ENCODE measurements at places on chromosomes 13 and 19. TPM values are rescaled to one million over a fixed set of nuclear protein-coding genes. Genes with fewer than 3 reads are reported as not detected.

Gene DKKL1
- total RNA-seq, result not detected

- H3K4me1 ChIP-seq, result peaks cover 2% of the 10 kb centered on the region
- H3K27ac ChIP-seq, result no peak overlapping the region
- H3K36me3 ChIP-seq, result peaks cover 11% of the 10 kb centered on the region
- no peak overlapping the region for H3K4me3 ChIP-seq
- no peak for DNase-seq
These were observed 161.8 kb downstream of the DIAPH3 start for GRCh38 chr13:60001889-60002288.

- peak overlapping the region; percentile 94 for H3K27ac ChIP-seq
- no peak for DNase-seq
- H3K4me3 ChIP-seq, result peak overlapping the region; percentile 93
- peaks cover 48% of the 10 kb centered on the region for H3K4me1 ChIP-seq
These were observed 43.9 kb downstream of the ZNF506 start for GRCh38 chr19:19777692-19778091.

DNA sequence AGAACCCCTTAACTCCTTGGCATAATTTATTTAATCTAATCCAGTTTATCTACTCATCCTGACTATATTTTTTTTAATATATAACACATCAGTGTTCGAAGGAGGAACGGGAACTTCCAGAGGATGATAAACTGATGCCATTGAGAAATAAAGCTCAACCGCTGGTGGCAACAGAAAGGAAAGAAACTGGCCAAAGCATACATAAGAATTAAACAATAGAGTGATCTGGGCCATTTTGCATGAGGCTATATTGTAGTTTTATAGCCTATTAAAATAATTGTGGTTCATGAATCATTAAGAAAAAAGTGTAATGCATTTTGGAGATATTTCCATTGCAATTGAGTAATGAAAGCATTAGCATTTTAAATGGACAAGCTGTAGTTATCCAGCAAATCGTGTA, 94.2 kb downstream of the FRY start:
- H3K4me3 ChIP-seq, result no peak overlapping the region
- H3K4me1 ChIP-seq, result no peaks in the 10 kb centered on the region
- no peaks in the 10 kb centered on the region for H3K36me3 ChIP-seq

- H3K27ac ChIP-seq, result no peak overlapping the region
- peaks cover 3% of the 10 kb centered on the region for H3K36me3 ChIP-seq
- H3K4me1 ChIP-seq, result peaks cover 5% of the 10 kb centered on the region
- DNase-seq, result no peak
- H3K27me3 ChIP-seq, result peaks cover 4% of the 10 kb centered on the region
These were observed 24.7 kb upstream of the SPATA13 start for GRCh38 chr13:24135674-24136300.

DNA sequence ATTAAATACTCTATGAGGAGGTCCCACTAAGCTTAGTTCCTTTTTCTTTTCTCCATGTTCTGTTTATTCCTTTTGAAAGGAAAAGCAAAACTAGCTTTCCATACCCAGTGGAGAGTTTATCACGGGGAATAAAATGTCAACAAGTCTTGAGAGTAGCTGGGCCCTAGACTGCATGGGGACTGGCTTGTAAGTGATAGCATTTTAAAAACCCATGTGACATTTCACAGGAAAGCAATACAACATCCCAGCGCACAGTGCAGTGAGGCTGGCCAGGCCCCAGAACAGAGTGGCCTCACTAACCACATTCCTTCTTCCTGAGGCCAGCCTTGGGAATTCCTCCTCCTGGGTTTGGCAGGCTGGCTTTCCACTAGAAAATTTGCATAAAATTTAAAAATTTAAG, 149.8 kb downstream of the DLEU7 start:
- H3K4me1 ChIP-seq, result no peaks in the 10 kb centered on the region
- H3K27ac ChIP-seq, result no peak overlapping the region
- DNase-seq, result no peak

DNA sequence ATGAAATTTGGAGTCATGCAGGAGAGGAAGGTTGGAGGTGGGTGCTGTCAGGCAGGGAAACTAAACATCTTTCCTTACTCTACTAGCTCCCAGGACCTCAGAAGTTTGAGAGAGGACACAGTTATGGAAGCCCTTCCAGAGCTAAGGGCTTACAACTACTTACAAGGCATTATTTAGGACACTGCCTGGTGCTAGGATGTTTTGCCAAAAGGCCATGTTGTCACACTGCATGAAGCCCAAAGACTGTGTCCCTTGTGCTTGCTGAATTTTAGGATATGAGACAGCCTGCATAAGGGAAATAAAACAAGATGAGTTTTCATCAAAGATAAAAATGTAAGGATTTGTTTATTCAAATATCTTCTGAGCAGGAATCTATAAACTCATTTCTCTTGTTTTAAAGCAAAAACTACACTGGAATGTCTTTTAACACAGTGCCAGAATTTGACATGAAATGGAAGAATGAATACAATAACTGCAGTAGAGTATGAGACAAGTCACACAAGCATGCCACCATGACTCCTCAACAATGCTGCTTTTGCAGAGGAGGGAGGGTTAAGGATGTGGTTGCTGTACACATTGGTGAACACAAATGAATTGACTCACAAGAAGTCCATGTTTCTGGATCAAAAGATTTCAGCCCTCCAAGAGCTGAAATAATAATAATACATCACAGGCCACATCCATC, 258.4 kb downstream of the SPRY2 start:
- no peaks in the 10 kb centered on the region for H3K27me3 ChIP-seq
- DNase-seq, result no peak
- H3K36me3 ChIP-seq, result no peaks in the 10 kb centered on the region

Data from activated CD8-positive, alpha-beta T cell treated with anti-CD3 and anti-CD28 coated beads, Interleukin-2, amount 10 ng/mL, durations not matched to agents 7 days and 5 days (primary cell).